ENCODE measurements at places on chromosomes 6 and 20.

DNA sequence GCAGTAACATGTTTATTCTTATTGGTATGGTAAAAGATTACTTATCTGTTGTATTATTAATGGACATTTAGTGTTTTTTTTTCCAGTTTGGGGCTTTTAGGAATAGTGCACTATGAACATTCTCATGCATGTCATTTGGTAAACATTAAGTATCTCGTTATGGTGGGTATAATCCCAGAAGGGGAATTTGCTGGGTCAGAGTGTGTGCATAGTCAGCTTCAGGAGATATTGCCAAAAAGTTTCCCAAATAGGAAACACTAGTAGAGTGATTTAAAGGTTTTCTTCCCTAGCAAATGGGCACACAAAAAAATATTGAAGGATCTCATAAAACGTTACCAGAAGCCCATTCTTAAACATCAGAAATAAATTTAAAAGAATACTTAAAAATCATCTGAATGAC lies 25.2 kb upstream of the NHSL1 start:
- DNase-seq = no peak

- no peak for DNase-seq
These were observed 90.1 kb downstream of the RSPH3 start for GRCh38 chr6:158909938-158910337.

GRCh38 chr6:22152841-22153240 lies 144.0 kb downstream of the PRL start:
- no peak for DNase-seq

GRCh38 chr6:4895971-4896370 lies 107.9 kb downstream of the RPP40 start:
- no peak for DNase-seq

- DNase-seq = peak; percentile 8
These were observed 117.4 kb downstream of the VEGFA start for GRCh38 chr6:43887340-43887858.

GRCh38 chr6:99668036-99668705 lies 61.5 kb downstream of the PRDM13 start:
- DNase-seq = no peak

DNA sequence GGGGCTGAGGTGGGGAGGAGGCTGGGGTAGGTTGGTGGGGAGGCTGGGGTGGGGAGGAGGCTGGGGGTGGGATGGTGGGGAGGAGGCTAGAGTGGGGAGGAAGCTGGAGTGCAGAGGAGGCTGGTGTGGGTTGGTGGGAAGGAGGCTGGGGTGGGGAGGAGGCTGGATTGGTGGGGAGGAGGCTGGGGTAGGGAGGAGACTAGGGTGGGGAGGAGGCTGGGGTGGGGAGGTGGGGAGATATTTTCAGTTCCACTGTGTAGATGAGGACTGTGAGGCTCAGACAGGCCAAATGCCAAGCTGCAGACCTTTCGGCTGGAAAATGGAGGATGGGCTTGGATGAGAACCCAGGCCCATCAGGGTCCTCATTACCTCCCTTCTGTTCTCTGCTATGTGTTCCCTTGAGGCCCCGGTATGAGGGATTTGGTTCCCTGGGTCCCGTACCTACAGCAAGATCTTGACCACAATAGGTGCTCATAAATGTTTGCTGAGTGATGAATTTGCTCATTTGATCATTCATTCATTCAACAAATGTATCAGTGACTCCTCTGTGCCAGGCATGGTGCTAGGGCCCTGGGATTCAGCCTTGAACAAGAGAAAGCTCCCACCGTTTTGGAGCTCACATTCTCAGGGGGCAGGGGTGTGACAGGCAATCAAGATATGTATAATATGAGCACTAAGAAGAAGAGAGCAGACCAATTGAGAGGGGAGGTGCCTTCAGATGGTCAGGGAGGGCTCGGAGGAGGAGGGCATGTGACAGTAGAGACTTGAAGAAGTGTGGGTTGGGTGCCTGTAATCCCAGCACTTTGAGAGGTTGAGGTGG lies 36.1 kb upstream of the NOL4L start:
- peak; percentile 58 for DNase-seq

- no peak for DNase-seq
These were observed 250.5 kb downstream of the ESR1 start for GRCh38 chr6:152057832-152058498.

- peak; percentile 39 for DNase-seq
These were observed 13.5 kb downstream of the EPB41L1 start for GRCh38 chr20:36167902-36168503.

- DNase-seq = no peak
These were observed 582.5 kb downstream of the DOK5 start for GRCh38 chr20:55057779-55058415.

- DNase-seq = no peak
These were observed 19.4 kb upstream of the MRGBP start for GRCh38 chr20:62776692-62777527.

DNA sequence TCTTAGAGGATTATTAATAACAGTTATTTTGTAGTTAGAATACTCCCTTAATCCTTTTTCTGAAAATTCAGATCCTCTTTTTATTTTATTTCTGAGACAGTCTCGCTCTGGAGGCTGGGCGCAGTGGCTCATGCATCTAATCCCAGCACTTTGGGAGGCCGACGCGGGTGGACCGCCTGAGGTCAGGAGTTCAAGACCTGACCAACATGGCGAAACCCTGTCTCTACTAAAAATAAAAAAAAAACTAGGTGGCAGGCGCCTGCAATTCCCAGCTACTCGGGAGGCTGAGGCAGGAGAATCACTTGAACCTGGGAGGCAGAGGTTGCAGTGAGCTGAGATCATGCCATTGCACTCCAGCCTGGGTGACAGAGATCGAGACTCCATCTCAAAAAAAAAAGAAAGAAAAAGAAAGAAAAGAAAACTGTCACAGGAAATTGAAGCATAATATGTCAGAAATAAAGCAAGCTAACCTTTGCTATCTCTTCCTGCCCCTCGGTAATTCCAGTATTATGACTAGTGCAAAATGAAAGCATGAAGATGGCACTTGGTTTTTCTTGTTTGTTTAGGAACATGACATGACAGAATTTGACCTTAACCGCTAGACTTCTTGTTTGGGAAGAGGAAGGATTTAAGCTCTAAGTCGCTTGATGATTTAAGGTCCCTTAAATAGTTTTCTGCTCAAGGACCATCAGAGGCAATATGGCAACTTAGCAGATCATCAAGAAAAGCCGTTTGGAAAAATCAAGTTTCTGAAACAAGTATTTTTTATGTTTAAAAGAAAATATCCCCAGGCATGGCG lies 1.8 kb upstream of the RBM39 start:
- no peak for DNase-seq

DNA sequence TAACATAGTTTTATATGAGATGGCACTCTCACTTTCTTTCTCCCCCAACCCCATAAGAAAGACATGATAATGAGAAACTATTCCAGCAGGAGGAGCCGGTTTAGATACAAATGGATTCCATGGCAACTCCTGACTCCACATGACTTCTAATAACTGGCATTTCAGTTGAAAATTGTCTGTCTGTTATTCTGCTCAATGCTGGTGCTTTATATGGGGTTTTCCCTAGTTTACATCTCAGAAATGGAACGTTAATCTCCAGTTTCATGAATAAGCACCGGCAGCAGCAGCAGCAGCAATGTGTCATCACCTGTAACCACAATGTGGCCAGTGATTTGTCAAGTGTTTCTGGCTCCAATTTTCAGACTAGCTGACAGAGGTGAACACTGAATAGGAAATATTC lies 8.0 kb upstream of the SIM1 start:
- DNase-seq = no peak

DNA sequence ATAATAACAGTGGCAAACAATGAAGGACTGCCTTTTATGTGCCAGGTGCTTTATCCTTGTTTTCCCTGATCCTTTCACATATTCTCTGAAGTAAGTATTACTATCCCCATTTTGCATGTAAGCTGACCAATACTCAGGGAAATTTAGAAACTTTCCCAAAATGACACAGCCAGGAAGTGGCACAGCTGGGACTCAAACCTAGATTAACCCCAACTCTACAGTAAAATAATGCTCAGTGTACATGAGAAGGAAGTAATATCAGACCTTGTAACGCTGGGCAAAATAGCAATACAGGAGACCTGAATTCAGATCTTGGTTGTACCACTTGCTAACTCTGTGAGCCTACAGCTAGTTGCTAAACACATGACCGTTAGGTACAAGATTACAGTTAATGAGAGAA lies 26.8 kb upstream of the NRSN1 start:
- no peak for DNase-seq

GRCh38 chr20:47998736-47999135 lies 213.5 kb upstream of the SULF2 start:
- DNase-seq = no peak

- DNase-seq = no peak
These were observed 165.6 kb downstream of the KCNQ5 start for GRCh38 chr6:72787391-72788031.

DNA sequence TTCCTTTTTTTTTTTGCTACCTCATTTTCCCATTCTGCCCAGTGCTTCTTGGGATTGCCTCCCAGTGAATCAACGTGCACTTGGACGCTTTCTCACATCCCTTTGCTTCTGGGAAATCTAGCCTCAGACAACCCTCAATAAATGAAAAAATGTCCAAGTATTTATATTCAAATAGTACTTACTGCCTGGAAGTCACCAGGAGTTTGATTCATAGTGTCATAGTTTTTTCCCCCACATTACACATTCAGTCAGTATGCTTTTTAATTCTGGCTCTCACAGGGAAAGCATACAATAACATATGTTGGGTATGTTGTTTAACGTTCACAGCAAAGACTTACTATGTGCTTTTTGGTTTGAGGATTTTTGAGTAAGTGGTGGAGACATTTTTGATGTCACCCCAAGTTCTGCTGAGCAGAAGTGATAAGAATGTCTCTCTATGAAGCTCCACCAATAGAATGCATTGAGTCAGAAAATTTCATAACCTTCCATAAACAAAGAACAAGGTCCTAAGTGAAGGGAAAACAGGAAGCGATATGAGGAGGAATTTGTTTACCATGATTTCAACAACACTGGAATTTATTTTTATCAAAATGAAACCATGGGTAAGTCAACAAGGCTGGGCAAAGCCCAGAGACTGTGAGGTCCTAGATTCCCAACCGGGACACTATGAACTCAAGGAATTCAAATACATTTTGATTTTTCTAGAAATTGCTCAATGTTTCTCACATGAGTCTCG lies 301.2 kb upstream of the BMP2 start:
- no peak for DNase-seq

DNA sequence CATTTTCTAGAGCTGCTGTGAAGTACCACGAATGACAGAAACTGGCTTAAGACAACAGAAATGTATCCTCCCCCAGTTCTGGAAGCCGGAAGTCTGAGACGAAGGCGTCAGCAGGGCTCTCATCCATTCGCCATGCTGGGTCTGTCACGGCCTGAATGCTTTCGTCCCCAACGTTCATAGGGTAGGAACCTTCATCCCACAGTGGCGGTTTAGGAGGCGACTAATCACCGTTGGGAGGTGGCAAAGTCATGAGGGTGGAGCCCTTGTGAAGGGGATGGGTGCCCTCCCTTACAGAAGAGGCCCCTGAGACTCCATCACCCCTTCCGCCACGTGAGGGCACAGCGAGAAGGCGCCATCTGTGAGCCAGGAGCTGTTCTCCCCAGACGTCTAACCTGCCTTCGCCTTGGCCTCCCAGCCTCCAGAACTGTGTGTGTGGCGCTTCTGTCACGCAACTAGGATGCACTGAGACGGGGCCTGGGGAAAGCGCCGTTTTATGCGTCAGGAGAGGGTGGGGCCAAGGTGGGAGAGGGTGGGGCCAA lies 250.3 kb downstream of the TTLL2 start:
- no peak for DNase-seq

GRCh38 chr6:39269961-39270360 lies 40.7 kb upstream of the KCNK5 start:
- no peak for DNase-seq

GRCh38 chr6:145763742-145764141 lies 28.4 kb upstream of the EPM2A start:
- no peak for DNase-seq

DNA sequence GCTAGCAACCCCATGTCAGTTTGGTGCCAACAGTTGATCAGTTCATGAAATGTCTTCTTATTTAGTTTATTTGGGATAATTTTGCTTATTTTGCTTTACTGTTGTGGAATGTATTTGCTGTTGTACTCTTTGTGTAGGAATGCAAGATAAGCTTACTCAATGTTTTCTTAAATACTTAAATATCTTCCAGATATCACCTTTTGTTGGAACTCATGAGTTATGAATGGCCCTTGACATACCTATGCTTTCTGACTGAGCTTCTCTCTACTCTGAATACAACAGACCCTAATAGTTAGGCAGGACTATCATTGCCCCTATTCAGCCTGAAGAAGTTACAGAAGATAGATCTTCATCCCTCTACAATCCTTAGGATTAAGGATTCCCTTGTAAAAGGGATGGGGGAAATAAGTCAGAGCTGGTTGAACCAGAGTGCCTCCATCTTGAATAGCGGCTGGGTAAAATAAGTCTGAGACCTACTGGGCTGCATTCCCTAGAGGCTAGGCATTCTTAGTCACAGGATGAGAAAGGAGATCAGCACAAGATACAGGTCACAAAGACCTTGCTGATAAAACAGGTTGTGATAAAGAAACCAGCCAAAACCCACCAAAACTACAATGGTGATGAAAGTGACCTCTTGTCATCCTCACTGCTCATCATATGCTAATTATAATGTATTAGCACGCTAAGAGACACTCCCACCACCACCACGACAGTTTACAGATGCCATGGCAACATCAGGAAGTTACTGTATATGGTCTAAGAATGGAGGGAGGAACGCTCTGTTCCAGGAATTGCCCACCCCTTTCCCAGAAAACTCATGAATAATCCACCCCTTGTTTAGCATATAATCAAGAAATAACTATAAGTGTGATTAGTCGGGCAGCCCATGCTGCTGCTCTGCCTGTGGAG lies 196.9 kb downstream of the AKAP7 start:
- no peak for DNase-seq

DNA sequence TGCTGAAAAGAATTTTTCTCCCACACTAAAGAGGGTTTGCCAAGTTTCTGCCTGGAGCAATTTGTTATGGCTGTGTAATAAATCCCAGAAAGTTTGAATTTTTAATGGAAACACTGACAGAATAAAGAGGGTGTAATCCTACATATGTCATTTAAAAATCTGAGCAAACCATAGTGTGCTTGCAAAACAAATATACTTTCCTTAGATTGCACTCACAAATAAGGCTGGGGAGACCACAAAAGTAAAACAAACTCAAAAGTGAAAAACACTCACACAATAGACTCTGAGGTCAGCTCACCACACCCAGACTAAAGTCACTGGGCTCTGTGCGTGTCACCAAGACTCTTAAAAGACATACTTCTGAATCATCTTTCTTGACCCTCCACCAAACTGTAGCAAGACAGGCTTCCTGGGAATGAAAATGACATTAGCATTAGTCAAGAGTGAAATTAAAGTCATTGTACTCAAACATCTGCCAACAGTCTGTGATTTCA lies 4.8 kb upstream of the ATXN1 start:
- DNase-seq = peak; percentile 91

GRCh38 chr6:40438246-40438887 lies 148.8 kb downstream of the LRFN2 start:
- DNase-seq = no peak

Data from HS-27A (cell line).